NCI-H1694 (cell line): ENCODE measurements at places on chromosomes 11 and 22.

DNA sequence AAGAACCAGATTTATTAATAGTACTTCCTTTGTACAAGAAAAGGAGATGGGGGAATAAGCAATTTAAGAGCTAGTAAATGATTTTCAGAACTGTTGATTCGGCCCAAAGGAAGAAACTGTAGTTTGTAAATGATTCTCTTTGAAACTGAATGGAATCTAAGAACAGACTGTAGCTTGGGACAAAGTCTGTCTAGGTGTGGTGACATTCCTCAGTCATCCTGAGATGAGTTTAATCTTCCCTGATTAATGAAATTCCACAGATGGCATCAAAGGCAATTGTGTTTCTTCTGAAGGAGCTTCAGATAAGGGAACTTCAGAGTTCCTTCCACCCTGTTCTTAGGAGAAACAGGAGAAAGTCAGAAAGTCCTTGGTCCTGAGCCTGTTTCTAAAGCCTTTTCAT lies 2095.9 kb downstream of the LRRC4C start:
- no peak for DNase-seq

DNA sequence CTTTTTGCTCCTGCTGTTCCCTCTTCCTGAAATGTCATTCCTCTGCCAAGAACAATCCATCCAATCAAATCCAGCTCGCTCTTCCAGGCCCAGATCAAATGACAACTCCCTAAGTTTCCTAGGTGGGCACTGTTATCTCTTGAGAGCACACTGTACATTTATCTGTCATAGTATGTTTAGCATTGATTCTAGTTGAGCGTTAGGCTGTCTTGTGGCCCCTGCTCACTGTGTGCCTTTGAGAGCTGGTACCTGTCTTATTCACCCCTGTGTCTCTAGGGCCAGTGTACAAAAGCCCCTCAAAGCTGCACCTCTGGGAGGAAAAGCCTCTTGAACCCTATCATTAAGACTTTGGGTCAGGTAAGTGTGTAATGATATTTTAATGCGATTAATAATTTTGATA lies 7.1 kb upstream of the LMO2 start:
- DNase-seq: no peak

GRCh38 chr11:113632981-113633380 lies 73.1 kb downstream of the TMPRSS5 start:
- DNase-seq: no peak

- no peak for DNase-seq
Observed at GRCh38 chr11:27443746-27444507, 28.7 kb downstream of the LGR4 start.

GRCh38 chr22:33806191-33806590 lies 114.1 kb downstream of the LARGE1 start:
- no peak for DNase-seq

DNA sequence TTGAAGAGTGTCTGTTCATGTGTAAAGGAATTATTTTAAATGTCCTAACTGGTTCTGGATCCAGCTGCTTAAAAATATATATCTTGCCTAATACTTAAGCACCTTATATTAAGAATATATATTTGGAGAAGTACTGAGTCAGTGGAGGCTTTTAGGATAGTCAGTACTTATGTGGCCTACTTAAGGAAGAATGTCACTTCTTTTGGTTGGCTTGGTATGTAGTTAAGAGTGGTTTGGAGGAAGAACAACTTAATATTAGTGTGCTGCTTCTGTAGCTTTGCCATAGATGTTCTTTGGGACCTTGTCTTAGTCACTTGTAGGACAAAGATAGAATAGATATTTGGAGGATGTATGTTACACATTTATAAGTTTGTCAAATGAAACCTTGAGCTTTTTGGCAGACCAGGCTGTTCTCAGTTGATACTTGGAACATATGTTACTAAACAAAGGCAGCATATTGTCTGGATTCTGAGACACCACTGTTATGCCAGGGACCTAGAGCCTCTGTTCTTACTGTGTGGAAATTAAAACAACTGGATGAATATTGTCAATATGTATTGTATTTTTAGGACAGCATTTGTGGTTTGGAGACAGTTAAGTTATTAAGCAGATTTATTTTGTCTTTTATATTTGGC lies 4.9 kb downstream of the HIPK3 start:
- no peak for DNase-seq

GRCh38 chr11:132818951-132819350 lies 713.4 kb downstream of the OPCML start:
- no peak for DNase-seq

DNA sequence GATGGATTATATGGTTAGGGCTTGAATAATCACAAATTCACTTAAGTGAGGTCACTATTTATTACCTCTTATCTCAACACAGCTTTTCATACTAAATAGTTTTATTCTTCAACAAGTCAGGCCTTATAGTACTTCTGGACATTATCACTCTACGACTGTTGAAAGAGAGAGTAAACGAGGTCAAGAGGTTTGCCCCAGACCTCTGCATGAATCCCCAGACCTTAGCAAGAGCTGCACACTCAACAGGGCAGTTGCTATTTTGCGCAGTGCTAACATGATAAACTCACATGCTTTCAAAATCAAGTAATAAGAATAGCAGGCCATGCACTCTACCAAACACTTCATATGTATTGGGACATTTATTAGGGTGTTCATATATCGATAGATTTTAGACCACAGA lies 60.5 kb downstream of the DDI1 start:
- no peak for DNase-seq

- no peak for DNase-seq
Observed at GRCh38 chr11:134607963-134608750, 196.1 kb upstream of the B3GAT1 start.

- no peak for DNase-seq
Observed at GRCh38 chr22:30247561-30247960, 1.0 kb upstream of the LIF start.

DNA sequence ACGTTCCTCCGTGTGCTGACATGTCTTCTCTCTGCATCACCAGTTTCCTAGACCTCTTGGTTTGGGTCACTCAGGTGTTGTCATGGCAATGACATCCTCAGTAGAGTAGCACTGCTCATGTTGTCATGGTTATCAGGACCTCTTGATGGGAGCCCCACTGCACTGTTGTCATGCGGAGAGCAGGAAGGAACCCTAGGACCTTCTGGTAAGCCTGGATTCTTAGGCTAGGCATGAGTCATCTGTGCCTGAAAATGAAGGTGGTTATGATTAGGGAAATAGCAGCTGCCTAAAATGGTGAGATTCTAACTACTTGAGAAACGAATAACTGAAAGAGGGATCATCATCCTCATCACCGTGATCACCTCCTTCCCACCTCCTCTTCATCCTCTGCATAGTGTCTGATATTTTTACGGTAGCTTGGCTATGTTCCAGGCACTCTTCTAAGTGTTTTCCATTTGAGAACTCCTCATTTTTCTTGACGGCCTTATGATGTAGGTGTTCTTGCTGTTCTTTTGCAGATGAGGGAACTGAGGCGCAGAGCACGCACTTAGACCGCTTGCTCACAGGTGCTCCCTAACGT lies 858.4 kb downstream of the NTM start:
- DNase-seq: no peak

GRCh38 chr22:40920526-40920925 lies 30.7 kb upstream of the RBX1 start:
- no peak for DNase-seq

DNA sequence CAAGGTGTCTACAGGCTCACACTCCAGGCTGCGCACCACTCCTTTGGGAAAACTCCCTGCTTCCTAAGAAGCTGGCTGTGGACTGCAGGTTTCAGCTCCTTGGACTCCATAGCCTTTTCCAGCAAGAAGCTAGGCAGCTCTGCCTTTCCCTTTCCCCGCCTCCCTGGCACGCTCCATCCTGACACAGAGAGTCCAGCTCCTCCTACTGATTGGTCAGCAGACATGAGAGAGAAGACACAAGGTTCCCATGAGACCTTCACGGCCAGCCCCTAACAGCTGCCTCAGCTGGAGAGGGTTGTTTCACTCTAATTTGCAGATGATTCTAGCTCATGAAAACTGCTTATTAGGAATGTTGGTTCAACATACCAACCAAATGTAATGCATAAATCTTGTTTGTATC lies 27.6 kb downstream of the TENM4 start:
- DNase-seq: no peak

DNA sequence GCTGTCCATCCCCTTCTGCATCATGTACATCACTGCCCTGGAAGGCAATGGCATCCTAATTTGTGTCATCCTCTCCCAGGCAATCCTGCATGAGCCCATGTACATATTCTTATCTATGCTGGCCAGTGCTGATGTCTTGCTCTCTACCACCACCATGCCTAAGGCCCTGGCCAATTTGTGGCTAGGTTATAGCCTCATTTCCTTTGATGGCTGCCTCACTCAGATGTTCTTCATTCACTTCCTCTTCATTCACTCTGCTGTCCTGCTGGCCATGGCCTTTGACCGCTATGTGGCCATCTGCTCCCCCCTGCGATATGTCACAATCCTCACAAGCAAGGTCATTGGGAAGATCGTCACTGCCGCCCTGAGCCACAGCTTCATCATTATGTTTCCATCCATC lies 337 bp downstream of the OR52B6 start:
- DNase-seq: no peak

DNA sequence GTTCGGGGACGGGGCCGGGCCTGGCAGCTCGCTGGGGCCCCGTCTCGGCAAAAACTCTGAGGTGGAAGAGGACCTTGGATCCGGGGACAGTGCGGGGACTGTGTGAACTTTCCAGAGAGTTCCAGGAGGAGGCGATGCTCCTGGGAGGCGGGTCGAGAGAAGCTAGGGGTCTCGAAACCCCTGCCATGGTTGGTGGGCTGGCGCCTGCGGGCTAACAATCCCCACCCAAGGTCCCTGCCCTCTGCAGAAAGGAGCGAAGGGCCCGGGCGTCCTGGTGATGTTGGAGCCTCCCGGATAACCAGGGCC lies 4.7 kb upstream of the GRK2 start:
- DNase-seq: no peak

- no peak for DNase-seq
Observed at GRCh38 chr22:49567899-49568750, 259.5 kb downstream of the BRD1 start.

DNA sequence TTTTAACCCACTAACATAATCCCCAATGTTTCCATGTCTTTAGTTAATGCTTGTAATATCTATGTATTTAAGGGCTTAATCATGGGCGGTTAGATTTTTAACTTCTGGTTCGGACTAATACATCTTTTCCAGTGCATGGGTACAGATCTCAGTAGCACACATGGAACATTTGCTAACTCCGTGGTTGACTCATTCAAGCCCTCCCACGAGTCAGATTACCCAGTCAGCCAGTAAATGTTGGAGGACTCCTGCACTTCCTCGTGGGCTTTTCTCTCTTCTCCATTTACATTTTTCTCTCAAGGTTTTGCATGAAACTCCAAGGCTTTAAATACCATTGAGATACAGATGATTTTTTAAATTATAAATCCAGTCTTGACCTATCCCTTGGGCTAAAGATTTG lies 313.9 kb downstream of the ST3GAL4 start:
- no peak for DNase-seq

GRCh38 chr22:44411226-44412135 lies 86.6 kb downstream of the RTL6 start:
- no peak for DNase-seq

DNA sequence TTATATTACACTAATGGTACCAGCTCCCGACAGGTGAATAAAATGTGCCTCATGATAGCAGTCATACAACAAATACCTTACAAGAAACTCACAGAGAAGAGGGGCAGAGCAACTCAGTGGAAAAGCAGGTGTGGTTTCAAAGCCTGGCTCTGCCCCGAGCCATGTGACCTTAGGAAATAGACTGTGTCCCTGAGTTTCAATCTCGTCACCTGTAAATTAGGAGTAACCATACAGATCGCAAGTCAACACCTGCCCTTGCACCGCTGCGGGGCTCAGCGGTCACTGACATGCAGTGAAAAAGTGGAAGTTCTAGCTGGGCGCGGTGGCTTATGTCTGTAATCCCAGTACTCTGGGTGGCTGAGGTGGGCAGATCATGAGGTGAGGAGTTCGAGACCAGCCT lies 11.9 kb upstream of the MRTFA start:
- DNase-seq: no peak

DNA sequence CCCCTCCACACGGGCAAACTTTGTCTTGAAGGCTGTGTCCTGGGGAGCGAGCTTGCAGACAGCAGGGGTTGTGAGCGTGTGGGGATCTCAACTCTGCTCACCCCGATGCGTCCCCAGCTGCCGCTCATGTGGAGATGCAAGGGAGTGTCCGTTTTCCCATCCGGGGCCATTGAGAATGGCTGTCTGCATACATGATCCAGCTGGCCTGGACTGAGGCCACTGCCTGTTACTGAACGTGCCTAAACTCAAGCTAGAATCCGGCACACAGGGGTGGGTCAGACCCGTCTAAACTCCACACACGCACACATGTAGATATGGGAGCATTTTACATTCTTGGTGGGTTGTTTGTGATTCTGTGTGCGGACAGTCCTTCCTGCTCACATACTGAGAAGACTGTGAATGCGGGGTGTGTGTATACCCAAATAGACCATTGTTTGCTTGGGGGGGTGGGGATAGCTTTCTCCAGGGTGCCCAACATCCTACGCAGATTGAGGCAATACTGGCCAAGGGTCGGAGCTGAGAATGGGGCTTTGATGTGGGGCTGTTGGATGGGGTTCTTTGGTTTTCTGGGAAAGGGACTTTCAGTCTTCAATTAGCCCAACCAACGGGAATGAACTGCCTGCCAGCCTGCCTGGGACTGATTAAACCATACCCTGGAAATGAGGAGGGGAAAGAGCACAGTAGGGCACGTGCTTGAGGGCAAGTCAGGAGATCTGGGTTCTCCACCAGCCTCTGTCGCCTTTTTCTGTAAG lies 60.4 kb downstream of the ST3GAL4 start:
- DNase-seq: no peak

- peak; percentile 41 for DNase-seq
Observed at GRCh38 chr11:66068923-66069714, 953 bp upstream of the PACS1 start.
